Tibial nerve (tissue), 4 donors: ENCODE measurements at places on chromosomes 5 and 9. TPM values are rescaled to one million over a fixed set of nuclear protein-coding genes. Genes with fewer than 3 reads are reported as not detected.
A peak's percentile ranks its signal among the peaks of the same experiment; 100 is the strongest.

- no peak for DNase-seq
Observed at GRCh38 chr5:62450259-62450658, 37.7 kb downstream of the IPO11 start.

DNA sequence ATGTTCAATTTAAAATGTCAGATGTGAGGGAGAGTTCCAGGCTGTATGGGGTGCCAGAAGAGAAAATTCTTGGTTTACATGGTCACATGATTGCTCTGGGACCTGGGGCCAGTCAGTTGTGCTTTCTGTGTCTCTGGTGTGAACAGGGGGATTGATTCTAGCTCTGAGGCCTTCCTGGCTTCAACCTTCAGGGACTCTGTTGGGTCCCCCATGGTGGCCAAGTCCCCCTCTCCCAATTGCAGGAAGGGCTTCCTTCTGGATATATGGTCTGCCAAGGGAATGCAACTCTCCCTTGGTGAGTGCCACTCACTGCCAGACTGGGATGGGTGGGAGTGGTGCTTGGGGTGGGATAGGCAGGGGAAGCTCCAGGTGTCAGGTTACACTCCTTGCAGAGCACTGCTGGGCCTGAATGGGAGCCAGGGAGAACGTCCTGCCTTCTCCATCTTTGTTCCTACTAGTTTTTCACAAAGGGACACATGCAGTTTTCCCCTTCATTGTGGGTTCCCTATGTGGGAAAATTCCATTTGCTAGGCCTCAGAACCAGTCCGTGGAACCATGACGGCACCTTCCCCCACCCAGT, 153.2 kb downstream of the MELK start:
- no peak for DNase-seq

- DNase-seq, result no peak
Observed at GRCh38 chr9:123631862-123632261, 275.9 kb downstream of the CRB2 start.

DNA sequence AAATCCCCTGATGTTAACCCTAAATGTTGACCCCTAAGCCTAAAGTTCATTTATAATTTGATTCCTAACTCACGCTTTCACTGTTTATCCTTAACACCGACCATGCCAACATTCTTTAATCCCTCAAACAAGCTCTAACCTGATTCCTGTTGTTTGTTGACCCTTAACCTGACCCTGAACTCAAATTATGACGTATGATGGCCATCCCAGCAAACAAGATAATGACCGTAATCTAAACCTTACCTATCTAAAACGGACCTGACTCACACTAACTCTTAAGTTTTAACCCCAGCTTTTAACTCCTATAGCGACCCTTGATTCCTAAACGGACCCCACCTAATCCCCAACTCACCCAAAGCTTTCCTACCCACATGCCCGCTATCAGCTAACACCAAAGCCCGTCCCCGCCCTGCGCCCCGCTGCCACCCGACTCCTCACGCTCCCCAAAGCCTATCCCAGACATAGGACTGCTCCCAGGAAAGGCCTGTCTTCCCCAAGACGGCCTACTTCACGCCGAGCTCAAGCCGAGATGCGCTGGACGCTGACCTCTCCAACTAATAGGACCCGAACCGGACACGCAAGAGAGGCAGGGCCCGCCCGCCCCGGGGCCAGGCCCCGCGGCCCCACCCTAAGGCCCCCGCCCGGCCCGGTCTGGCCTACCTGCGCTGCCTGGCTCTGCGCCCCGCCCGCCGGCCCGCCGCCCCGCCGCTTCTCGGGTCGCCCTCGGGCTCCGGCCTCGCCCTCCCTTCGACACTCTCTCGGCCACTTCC, 395 bp downstream of the TLN1 start:
- DNase-seq, result peak; percentile 31

DNA sequence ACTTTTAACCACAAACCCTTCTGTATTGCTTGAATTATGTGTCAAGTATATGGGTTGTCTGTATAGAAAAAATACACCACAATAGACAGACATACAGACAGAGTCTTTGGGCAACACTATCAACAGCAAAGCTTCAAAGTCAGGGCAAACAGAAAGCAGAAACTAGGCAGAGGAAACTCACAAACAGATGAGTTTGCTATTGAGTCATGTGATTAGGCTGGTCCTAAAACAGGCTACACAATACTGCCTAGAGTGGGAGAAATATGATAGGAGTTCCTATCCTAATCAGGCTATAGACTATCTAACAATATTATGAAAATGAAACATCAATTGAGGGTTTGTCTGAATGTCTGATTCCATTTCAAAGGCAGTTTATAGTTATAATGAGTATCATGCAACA, 156.4 kb downstream of the EDIL3 start:
- DNase-seq, result no peak

DNA sequence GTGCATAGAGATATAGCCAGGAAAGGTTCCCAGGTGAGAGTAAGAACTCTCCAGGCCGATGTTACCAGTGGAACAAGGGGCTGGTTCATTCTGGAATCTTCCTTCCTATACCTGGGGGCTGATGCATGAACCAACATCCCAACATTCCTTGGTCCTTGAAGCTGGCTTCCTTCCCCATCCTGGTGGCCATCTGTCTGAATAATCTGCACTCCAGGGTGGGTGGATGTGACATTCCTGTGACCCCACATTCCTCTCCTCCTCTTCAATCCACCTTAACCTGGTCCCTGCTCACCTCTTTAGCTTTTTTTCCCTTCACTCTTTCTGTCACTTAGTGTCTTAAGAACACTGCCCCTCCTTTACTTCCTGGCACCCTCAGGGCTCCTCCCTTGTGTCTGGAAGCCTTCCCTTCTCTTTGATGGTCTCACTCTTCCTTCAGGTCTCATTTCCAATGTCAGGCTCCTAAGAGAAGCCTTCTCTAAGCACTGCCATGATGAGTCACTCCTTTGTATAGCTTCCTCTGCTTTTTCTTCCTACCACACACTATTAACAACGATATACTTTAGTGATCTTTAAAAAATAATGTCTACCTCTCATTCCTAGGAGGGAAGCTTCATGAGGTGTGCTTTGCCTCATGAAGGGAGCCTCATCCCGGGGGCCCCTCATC, 80.3 kb downstream of the BOD1 start:
- no peak for DNase-seq

DNA sequence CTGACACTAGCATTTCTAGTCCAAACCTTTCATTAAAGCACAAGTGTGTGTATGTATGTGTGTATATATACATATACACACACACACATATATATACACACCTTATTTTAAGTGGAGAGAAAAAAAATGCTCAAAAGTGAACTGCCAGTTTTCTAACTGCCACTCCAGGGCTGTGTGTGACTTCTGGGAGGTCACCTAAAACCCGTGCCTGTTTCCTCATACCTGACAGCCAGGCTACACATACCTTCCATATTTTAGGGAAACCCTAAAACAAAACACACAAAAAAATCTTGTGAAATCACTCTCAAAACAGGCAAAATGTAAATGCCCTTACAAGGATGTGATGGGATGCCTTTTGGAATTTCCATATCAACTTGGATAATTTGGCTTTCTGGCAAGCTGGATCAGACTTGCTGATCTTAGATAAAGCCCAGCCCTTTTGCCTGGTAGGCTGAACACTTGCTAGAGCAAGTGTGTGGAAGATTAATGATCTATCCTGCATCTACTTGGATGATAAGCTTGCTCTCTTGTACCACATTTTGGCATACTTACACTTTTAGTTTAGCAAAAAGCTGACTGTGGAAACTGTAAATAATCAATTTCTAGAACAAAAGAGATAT, 127.8 kb downstream of the GNAQ start:
- DNase-seq, result no peak

DNA sequence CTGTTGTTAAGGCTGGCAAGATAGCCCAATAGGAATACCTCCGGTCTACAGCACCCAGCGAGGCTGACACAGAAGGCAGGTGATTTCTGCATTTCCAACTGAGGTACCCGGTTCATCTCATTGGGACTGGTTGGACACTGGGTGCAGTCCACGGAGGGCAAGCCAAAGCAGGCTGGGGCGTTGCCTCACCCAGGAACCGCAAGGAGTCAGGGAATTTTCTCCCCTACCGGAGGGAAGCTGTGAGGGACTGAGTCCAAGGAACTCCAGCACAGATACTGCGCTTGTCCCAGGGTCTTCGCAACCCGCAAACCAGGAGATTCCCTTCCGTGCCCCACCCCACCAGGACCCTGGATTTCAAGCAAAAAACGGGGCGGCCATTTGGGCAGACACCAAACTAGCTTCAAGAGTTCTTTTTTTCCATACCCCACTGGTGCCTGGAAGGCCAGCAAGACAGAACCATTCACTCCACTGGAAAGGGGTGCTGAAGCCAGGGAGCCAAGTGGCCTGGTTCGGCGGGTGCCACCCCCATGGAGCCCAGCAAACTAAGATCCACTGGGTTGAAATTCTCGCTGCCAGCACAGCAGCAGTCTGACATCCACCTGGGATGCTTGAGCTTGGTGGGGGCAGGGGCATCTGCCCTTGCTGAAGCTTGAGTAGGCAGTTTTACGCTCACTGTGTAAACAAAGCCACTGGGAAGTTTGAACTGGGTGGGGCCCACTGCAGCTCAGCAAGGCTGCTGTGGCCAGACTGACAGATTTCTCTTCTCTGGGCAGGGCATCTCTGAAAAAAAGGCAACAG, 647.2 kb downstream of the BNC2 start:
- no peak for DNase-seq

- DNase-seq, result peak; percentile 18
Observed at GRCh38 chr9:17082343-17083064, 52.3 kb upstream of the CNTLN start.

GRCh38 chr5:90418214-90418613, 8.7 kb upstream of the CETN3 start:
- no peak for DNase-seq

DNA sequence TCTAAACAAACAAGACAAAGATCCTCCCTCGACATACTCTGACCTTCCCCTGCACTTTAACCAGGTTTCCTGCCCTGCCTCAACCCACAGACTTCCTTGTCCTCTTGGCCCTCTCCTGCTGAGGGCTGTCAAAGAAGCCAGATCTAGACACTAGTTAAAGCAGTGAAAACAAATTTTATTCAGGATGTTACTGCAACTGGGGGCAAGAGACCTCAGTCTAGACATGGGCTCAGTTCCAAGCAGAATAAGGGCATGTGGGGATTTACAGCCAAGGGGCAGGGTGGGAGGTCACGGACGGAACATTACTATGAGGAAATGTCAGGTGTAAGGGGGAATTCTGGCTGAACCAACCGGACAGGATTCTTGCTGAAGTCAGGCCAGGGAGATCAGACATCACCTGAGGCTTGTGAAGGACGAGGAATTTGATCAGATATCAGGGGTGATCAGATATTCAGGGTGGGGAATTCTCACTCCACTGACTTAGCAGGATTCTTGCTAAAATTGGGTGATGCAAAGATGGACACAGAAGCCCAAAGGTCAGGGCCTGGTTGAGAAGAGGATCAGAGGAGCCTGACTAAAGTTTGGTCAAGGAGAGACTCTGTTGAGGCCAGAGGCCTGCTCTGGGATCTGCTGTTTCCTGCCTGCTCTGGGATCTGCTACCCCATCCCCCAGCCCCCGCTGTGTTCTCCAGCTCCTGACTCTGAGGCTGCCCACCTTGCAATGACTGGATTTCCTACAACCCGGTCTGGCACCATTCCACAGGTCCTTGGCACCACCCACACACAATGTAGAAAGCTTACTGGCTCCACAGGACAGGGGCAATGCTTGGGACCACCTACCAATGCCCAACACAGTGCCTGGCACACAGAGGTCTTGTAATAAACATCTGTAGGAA, 21.5 kb downstream of the GABBR2 start:
- no peak for DNase-seq

DNA sequence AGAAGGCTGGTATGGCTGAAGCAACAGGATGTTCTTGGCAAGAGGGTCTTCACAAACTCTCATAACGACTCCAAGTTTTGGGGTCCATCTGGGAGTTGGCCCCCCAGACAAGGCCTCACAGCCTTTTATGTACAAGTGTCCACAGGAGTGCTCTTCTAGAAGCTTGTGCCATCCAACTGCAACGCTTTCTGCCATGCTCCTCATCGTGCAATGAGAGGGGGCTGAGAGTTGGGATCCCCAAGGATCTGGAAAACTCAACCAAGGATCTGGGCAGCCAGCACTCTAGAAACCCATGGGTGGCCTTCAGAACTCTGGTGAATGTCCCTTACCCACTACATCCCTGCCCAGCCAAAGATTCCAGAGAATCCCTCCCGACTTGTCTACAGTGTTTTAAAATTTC, 8.5 kb upstream of the AMBP start:
- no peak for DNase-seq

DNA sequence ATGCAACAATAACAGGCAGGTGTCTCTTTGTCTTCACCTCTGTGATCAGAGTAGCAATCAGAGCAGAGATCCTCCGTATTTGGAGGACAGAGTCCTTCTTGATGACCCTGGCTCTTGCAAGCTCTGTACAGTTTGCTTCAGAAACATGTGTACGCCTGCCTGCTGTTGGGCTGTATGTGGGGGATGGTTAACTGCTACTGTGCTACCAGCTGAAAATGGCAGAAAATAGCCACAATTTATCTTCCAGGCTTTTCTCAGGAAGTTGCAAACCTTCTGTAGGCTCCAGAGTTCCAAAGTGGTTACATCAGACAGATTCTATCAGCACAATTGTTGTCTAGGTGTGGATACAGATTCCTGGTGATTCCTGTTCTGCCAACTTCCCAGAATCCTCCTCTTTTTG, 35.5 kb downstream of the DDX46 start:
- no peak for DNase-seq

- DNase-seq, result no peak
Observed at GRCh38 chr9:114824110-114824509, 18.3 kb upstream of the TNFSF15 start.

GRCh38 chr5:33936004-33936380, 194 bp upstream of the RXFP3 start:
- DNase-seq, result peak; percentile 15

The ADAMTS16 gene
- total RNA-seq, result 2.8 TPM

The PLCXD3 gene
- total RNA-seq, result 7.9 TPM

The OR1J2 gene
- not detected for total RNA-seq

The TMC1 gene
- total RNA-seq, result 2.3 TPM
